ENCODE measurements at places on chromosomes 6 and 20. TPM values are rescaled to one million over a fixed set of nuclear protein-coding genes. Genes with fewer than 3 reads are reported as not detected.

DNA sequence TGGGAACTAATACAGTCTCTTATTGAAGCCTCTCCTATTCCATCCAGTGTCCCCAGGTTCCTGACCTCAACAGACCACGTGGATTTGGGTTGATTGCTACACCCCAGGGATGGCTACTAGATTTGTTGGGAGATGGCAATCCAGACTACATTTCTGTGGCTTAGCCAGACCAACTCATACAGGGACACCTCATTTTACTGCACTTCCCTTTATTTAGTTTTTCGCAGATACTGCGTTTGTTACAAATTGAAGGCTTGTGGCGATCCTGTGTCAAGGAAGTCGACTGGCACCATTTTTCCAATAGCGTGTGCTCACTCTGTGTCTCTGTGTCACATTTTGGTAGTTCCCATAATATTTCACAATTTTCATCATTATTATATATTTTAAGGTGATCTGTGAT lies 10.3 kb upstream of the MTRF1L start:
- DNase-seq: no peak

- DNase-seq: no peak
Observed at GRCh38 chr6:16372029-16372776, 133.8 kb downstream of the GMPR start.

- DNase-seq: peak; percentile 4
Observed at GRCh38 chr6:152948150-152948768, 34.6 kb downstream of the FBXO5 start.

DNA sequence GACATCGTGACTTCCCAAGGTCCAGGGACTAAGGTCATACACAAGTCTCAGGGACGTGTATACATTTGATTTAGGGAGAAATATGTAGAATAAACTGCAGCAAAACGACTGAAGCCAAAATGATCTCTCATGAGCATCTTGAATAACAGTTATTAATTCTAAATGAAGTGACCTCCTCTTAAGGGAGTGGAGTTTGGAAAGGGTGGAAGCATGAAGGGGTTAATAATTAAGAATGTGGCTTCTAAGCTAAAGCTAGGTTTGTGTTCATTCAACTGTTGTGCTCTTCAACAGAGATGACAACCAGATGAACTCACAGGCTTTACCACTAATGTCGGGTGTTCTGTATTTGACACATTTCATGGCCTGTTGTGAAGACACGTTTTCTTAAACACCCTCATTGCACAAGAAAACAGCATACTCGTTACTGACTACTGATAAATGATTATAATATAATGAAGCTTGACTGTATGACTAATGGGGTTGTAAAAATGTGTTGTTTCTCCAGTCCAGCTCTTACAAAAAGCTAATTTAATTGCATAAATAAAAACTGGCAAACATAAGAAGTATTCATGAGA lies 1.5 kb downstream of the PPP1R14C start:
- DNase-seq: no peak

- no peak for DNase-seq
Observed at GRCh38 chr20:36334281-36335205, 28.4 kb downstream of the DLGAP4 start.

DNA sequence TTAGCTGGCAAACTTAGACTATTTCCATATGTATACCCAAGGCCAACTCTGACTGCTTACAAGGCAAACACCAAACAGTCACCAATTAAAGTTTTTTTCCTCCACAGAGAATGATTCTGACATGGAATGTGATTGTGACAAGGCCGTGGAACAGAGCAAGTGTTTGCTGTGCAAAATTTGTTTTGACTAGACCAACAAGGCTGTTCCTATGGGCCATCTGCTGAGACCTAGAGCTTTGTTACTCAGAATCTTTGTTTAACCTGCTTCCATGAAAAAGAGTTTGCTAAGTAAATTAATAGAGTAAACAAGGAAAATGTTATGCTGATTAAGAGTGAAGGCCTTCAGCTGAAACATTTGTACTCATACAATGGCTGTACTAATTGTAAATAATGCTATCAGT lies 51.6 kb upstream of the IMPG1 start:
- DNase-seq: no peak

GRCh38 chr20:19401096-19401495 lies 188.7 kb downstream of the SLC24A3 start:
- no peak for DNase-seq

DNA sequence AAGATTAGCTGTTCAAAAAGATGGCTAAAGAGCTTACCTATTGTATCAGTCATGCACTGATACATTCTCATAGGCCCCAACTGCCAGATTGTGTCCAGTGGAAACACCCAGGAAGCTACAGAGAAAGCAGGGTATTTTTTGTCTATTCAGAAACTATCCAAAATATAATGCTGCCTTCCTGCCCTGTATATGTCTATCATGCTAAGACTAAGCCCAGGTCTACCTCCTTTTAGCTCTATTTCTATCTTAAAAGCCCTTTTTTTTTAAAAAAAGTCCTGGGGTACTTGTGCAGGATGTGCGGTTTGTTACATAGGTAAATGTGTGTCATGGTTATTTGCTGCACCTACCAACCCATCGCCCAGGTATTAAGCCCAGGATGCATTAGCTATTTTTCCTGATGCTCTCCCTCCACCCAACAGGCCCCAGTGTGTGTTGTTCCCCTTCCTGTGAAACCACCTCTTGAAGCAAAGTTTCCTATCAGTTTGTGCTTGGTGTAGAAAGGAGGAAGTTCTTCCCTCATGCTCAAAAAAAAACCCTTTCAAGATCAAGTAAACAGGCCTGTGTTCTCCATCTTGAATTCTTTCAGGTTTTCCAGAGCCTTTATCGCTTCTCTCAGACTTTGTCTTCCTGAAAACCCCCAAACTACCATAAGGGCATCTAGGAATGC lies 514 bp downstream of the DEFB129 start:
- no peak for DNase-seq

- no peak for DNase-seq
Observed at GRCh38 chr20:63411898-63412631, 50.9 kb upstream of the CHRNA4 start.

DNA sequence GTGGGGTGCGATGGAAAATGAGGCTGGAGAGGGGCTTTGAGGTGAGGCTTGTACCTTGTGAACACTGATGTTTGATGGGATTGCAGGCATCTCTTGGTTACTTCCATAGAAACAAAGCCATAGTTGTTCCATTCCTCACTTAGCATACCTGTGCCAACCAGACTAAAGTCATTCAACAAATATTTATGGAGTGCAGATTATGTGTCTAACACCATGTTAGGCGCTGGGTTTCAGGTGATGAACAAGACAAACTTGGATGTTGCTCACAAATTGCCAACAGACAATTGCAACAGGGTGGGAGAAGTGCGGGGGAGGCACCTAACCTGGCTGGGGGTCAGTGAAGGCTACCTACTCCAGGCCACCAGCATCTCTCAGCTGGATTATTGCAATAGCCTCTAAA lies 1.5 kb downstream of the TTPAL start:
- DNase-seq: no peak

DNA sequence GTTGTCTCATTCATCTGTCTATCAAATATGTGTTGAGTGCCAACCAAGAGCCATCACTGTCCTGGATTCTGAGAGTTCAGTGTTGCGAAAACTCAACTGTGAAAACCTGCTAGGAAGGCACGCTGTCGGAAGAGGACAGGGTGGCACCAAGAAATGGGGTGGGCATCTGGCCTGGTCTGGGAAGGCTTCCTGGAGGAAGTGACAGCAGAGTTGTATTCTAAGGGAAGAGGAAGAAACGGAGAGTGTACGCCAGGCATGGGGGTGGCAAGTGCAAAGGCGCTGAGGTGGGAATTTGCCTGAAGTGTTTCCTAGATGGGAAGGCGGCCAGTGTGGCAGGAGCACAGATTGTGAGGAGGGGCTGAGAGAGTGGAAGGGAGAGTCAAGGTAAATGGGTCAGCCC lies 91.2 kb downstream of the ANKRD60 start:
- no peak for DNase-seq

DNA sequence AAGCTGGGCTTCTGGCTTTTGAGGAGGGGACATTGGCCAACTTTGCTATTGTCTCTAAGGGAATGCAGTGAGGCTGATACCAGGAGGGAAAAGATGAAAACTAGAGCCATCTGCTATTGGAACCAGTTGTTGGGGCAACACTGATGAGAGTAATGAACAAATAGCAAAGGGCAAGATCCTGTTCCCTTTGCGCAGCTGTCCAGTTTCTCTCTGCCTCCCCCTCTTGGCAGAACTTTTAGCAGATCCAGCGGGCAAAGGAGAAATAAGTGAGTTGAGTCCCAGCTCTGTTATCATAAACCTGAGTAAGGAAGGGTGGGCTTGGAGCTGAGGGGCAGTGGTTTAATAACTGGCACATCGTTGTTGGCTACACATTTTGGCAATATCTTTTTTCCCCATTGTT lies 126.8 kb downstream of the AKAP7 start:
- DNase-seq: no peak

DNA sequence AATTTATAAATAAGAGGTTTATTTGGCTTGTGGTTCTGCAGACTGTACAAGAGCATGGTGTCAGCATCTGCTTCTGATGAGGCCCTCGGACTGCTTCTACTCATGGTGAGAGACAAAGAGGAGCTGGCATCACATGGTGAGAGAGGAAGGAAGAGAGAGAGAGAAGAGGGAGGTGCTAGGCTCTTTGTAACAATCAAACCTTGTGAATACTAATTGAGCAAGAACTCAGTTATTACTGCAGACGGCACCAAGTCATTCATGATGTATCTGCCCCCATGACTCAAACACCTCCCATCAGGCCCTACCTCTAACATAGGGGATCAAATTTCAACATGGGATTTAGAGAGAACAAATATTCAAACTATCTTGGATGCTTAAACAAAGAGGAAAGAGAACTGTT lies 6.3 kb upstream of the SIRPG start:
- DNase-seq: no peak

- no peak for DNase-seq
Observed at GRCh38 chr6:112015725-112016124, 38.2 kb upstream of the CCN6 start.

DNA sequence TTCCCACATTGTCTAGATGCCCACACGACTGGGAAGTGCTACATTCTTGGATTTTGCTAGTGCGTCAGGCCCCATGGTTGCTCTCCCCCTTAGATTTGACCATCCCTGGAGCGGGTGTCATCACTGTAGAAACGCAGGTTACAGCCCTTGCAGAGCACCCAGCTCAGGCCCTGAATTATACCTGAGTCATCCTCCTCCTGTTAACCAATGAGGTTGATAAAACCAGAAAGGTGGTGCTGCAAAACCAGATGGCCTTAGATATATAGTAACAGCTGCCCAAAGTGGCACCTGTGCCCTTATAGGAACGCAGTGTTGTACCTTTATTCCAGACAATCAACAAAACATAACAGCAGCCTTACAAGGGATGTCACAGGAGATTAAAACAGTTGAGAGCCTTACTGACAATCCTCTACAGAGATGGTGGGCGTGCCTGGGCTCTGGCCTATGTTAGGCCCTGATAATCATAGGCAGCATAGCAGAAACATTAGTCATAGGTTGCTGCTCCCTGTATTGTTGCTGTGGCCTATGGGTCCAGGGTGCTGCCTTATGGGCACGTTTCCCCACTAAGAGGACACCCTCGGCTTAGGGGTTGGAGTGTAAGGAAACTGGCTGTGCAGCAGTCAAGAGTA lies 33.6 kb upstream of the HSF2 start:
- DNase-seq: no peak

GRCh38 chr6:2173203-2173961 lies 72.0 kb downstream of the GMDS start:
- no peak for DNase-seq

- DNase-seq: no peak
Observed at GRCh38 chr6:129475477-129476247, 234.3 kb downstream of the ARHGAP18 start.

GRCh38 chr20:64006490-64006889 lies 25.6 kb downstream of the PRPF6 start:
- DNase-seq: no peak

DNA sequence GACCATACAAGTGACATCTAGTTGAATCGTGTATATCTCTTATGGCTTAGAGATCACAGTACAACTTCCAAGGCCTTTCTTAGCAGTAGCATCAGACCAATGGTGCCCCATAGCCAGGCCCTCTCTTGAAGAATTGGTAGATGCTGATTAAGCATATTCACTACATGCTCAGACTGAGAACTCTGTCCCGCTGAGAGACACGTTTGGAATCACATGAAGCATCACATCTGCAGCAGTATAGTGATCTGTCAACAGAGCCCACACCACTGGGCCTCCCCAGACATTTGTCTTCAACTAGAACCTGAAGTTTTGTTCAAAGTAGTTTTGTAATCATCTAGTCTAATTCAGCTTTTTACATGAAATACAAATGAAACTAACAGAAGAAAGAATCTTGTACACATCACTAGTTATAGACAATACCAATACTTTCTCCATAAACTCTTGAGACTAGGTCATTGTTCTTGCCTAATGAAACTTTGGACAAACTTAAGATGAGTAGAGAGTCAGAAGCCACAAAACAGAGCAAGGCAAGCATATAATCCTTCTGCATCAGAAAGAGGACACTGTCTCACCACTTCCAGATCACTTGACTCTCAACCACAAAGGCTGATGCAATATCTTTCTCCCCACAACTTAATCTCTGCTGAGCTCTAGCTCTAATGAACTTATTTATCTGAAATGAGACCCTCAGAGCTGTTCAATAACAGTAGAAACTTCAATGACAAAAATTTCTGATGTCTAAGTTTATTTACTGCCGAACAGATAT lies 182.7 kb downstream of the TBX18 start:
- no peak for DNase-seq

- no peak for DNase-seq
Observed at GRCh38 chr20:568097-568652, 24.6 kb upstream of the CSNK2A1 start.

- DNase-seq: no peak
Observed at GRCh38 chr6:8085053-8085511, 17.3 kb downstream of the EEF1E1 start.

GRCh38 chr6:16912756-16913155 lies 151.5 kb upstream of the ATXN1 start:
- no peak for DNase-seq

DNA sequence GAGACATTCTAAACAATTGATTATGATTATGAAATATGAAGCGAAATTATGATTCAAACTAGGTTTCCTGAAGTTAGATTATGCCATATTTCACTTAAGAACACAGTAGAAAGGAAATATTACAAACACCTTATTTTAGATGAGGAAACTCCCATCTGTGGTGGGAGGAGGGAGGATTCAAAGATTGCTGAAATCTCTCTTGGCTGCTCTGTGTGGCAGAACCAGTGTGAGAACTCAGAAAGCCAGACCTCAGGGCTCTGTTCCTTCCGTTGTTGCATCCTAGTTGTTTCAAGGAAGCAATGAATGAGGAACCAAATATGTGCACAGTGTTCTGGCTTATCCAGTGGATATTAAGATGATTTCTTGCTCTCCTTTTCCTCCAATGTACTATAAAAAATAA lies 2.1 kb downstream of the TAAR5 start:
- DNase-seq: no peak

Gene ADAM33
- not detected for total RNA-seq

Gene SOX4
- 0.89 TPM for total RNA-seq

Gene OPN5
- not detected for total RNA-seq

Gene SPATS1
- total RNA-seq: not detected

Gene SEMG1
- total RNA-seq: not detected

Gene SLC22A2
- not detected for total RNA-seq

Gene MYO6
- total RNA-seq: 2.0 TPM

Gene GPANK1
- 36.2 TPM for total RNA-seq

Gene MAPK14
- total RNA-seq: 51.5 TPM

Gene PRPH2
- total RNA-seq: not detected
